ENCODE measurements at places on chromosomes 11 and 22. TPM values are rescaled to one million over a fixed set of nuclear protein-coding genes. Genes with fewer than 3 reads are reported as not detected.
A peak's percentile ranks its signal among the peaks of the same experiment; 100 is the strongest.

- H3K27ac ChIP-seq = no peak overlapping the region
- H3K4me1 ChIP-seq = peaks cover 24% of the 10 kb centered on the region
- peaks cover 16% of the 10 kb centered on the region for H3K36me3 ChIP-seq
- no peak for DNase-seq
Measured at GRCh38 chr22:41836551-41836950, 3.6 kb downstream of the SREBF2 start.

DNA sequence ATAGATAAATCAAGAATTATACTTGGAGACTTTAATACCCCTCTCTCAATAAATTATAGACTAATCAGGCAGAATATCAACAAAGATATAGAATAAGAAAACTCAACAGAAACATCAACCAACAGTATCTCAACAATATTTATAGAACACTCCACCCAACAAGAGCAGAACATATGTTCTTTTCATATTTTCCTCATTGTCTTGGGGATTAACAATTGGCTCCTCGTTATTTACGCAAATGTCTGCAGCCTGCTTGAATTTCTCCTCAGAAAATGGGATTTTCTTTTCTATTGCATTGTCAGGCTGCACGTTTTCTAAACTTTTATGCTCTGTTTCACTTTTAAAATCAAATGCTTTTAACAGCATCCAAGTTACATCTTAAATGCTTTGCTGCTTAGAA, 37.0 kb upstream of the FBLN1 start:
- no peak overlapping the region for H3K27ac ChIP-seq
- no peaks in the 10 kb centered on the region for H3K36me3 ChIP-seq
- no peaks in the 10 kb centered on the region for H3K27me3 ChIP-seq
- H3K4me3 ChIP-seq = no peak overlapping the region

- no peaks in the 10 kb centered on the region for H3K4me1 ChIP-seq
- DNase-seq = no peak
- no peaks in the 10 kb centered on the region for H3K36me3 ChIP-seq
- no peaks in the 10 kb centered on the region for H3K27me3 ChIP-seq
- H3K4me3 ChIP-seq = no peak overlapping the region
- H3K27ac ChIP-seq = no peak overlapping the region
Measured at GRCh38 chr11:75195167-75195962, 44.5 kb downstream of the SLCO2B1 start.

- H3K27me3 ChIP-seq = no peaks in the 10 kb centered on the region
- peaks cover 19% of the 10 kb centered on the region for H3K4me1 ChIP-seq
- no peaks in the 10 kb centered on the region for H3K36me3 ChIP-seq
- H3K4me3 ChIP-seq = peak within 1 kb of the TSS; percentile 62
Measured at GRCh38 chr11:17388609-17389210, at the start of gene KCNJ11. KCNJ11 (minus strand) TSS chr11:17388659; CDS start chr11:17388091, 568 bp downstream.

DNA sequence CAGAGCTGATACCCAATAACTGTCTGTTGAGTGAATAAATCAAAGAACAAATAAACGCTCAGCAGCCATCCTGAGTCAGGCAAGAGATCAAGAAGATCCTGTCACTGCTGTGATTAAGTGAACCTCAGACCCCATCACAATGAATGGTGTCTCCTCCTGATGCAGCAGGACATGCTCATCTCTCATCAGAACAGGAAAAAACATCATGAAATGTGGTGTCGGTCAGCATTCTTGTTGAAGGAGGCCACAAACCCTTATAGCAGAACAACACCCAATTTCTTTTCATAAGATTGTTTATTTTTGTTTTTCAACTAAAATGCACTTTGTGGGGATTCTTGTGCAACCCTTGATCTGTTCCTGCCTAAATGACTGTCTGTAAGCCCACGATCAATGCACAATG, 60.3 kb downstream of the SYTL2 start:
- no peaks in the 10 kb centered on the region for H3K27me3 ChIP-seq
- no peak overlapping the region for H3K4me3 ChIP-seq
- no peak overlapping the region for H3K27ac ChIP-seq
- no peaks in the 10 kb centered on the region for H3K36me3 ChIP-seq

DNA sequence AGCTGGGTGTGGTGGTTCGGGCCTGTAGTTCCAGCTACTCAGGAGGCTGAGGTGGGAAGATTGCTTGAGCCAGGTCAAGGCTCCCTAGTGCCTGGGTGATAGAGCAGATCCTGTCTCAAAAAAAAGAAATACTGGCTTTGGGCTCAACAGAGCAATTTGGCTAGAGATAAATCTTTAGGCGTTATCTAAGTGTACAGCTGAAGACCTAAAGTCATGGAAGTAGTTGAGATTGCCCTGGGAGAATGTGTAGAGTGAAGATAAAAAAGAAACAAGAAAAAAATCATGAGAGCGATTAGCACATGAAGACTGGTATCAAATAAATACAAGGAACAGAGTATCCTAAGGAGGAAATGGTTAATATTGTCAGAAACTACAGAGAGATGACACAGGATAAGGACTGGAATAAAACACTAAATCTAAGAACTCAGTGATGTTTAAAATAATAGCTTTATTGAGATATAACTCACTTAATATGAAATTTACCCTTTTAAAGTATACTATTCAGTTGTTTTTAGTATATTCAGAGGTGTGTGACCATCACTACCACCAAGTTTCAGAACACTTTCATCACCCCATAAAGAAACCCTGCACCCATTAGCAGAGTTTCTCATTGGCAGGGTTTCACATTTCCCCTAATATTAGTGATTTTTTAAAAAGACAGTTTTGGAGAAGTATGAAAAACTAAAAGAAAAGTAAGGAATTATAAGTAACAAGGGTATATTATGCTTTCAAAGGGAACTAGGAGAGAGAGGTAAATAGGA, 20.7 kb downstream of the PIK3C2A start:
- no peaks in the 10 kb centered on the region for H3K27me3 ChIP-seq
- peaks cover 15% of the 10 kb centered on the region for H3K36me3 ChIP-seq
- no peaks in the 10 kb centered on the region for H3K4me1 ChIP-seq
- DNase-seq = no peak
- no peak overlapping the region for H3K4me3 ChIP-seq

DNA sequence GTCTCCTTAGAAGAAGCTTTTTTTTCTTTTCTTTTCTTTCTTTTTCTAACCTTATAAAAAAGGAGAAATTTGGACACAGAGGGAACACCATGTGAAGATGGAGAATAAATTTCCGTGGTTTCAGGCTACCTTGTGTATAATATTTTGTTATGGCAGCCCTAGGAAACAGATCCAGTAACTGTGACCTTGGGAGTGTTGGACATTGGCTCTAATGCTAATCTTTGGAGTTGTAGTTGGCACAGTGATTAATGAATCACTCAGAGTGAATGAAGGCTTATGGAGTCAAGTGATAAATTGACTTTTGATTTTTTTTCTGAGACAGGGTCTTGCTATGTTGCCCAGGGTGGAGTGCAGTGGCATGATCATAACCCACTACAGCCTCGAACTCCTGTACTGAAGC, 15.5 kb upstream of the PHOX2A start:
- H3K27ac ChIP-seq = no peak overlapping the region
- no peaks in the 10 kb centered on the region for H3K4me1 ChIP-seq
- no peak for DNase-seq
- H3K36me3 ChIP-seq = no peaks in the 10 kb centered on the region
- H3K27me3 ChIP-seq = peaks cover 2% of the 10 kb centered on the region
- H3K4me3 ChIP-seq = no peak overlapping the region

DNA sequence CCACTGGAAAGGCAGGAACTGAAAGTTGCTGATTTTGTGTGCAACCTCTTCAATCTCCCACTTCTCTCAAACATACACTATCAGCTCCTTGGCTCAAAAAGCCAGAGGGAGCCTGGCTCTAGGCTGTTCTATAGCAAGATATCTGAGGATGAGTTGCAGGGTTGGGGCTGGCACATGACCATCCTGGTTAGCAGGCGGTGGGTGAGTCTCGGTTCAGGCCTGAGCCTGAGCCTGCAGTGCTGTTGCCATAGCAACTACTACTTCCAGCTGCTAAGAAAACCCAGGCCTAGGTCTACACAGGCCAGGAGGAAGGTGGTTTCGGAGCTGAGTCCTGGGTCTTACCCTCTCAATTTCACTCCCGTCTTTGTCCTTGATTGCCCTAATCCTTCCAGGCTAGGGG, 39.0 kb downstream of the CWC15 start:
- H3K27ac ChIP-seq = no peak overlapping the region
- DNase-seq = no peak
- H3K36me3 ChIP-seq = no peaks in the 10 kb centered on the region
- no peaks in the 10 kb centered on the region for H3K27me3 ChIP-seq
- no peak overlapping the region for H3K4me3 ChIP-seq

- peaks cover 30% of the 10 kb centered on the region for H3K36me3 ChIP-seq
- no peak overlapping the region for H3K4me3 ChIP-seq
- H3K27me3 ChIP-seq = no peaks in the 10 kb centered on the region
- no peak overlapping the region for H3K27ac ChIP-seq
- DNase-seq = no peak
- H3K4me1 ChIP-seq = peaks cover 48% of the 10 kb centered on the region
Measured at GRCh38 chr11:66278363-66279091, 552 bp downstream of the CNIH2 start.

GRCh38 chr11:16367252-16367651, 10.9 kb upstream of the SOX6 start:
- no peaks in the 10 kb centered on the region for H3K4me1 ChIP-seq
- H3K4me3 ChIP-seq = no peak overlapping the region
- no peaks in the 10 kb centered on the region for H3K36me3 ChIP-seq
- H3K27ac ChIP-seq = no peak overlapping the region

DNA sequence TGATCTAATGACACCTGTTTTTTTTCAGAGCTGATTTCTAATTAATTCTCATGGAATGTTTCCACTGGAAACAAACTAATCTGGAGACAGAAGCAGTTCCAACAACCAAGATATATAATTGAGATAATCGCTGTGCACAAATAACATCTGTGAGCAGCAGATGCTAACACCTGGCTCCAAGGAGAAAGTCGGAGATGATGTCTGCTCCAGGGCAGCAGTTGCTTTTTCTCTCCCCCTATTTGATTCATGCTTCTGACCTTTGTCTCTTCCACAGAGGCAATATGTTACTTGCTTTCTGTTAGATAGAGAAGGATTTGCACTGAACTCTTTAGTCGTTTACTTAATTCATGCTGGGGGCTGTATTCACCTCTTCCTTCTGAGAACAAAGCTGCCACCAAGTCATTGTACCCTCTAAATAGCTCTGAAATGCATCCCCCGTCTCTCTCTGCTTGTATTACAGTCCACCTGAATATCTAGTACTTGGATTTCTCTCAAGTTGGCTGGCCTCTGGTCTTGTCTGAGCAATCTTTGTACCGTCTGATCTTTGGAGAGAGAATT, 187.4 kb downstream of the MYO18B start:
- peaks cover 7% of the 10 kb centered on the region for H3K27me3 ChIP-seq
- no peak overlapping the region for H3K4me3 ChIP-seq
- no peak for DNase-seq
- no peaks in the 10 kb centered on the region for H3K4me1 ChIP-seq
- H3K36me3 ChIP-seq = no peaks in the 10 kb centered on the region

DNA sequence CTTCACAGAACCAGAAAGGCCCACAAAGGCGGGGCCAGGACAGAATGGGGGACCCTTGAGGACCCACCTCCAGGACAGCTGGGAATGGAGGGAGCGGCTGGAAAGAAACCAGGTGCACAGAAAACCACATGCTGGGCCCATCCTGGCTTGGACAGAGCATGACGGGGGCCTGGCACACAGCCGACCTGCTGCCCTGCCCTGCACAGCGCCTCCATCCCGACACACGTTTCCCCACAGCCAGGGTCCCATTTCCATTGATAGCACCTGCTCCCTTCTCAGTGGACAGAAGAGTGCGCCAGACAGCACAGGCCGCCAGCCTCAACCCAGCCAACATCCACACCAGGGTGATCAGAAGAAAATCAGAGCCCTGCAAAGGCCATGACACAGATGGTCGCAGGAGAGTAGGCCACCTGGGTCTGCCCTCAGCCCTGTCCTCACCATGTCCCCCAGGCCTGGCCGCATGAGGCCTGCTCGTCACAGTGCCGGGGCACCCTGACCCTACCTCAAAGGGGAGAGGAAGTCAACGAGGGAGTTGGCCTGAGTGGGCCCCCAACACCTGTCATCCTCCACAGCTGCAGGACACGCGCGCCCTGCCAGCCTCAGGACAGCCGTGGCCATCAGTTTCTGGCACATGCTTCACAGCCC, 28.1 kb downstream of the BRD1 start:
- H3K27ac ChIP-seq = no peak overlapping the region
- H3K4me1 ChIP-seq = peaks cover 43% of the 10 kb centered on the region
- DNase-seq = no peak
- H3K27me3 ChIP-seq = no peaks in the 10 kb centered on the region
- peaks cover 91% of the 10 kb centered on the region for H3K36me3 ChIP-seq
- no peak overlapping the region for H3K4me3 ChIP-seq

C11orf16 gene
- total RNA-seq = not detected

CCDC73 gene
- not detected for total RNA-seq

PANX3 gene
- not detected for total RNA-seq

IRAG1 gene
- total RNA-seq = not detected

TMEM191C gene
- total RNA-seq = 3.9 TPM

OR51E2 gene
- not detected for total RNA-seq
